ENCODE measurements at places on chromosomes 7 and 10.

DNA sequence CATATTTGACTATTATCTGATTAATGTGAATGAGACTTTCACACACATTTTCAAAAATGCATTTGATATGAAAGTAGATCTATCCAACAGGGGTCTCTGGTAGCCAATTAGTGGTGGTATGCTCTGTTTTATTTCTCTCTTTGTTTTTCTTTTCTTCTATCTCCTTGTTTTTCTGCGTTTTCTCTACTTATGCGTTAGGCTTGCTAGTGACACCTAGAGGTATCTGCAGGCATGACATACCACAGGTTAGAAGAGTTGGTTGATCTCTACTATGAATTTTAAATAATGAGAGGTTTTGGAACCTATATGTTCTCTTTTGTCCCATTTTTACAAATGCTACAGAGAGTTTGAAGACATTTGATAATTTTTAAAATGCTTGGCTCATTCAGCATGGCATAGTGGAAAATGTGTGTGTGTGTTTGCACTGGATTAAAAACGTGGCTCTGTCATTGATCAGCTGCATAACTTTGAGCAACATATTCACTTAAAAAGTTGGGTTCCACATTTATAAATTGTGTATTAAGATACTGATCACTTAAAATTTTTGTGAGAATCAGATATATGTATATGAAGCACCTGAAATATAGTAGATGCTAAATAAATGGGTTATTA, 28.1 kb upstream of the PLXDC2 start:
- peak; percentile 45 for DNase-seq

DNA sequence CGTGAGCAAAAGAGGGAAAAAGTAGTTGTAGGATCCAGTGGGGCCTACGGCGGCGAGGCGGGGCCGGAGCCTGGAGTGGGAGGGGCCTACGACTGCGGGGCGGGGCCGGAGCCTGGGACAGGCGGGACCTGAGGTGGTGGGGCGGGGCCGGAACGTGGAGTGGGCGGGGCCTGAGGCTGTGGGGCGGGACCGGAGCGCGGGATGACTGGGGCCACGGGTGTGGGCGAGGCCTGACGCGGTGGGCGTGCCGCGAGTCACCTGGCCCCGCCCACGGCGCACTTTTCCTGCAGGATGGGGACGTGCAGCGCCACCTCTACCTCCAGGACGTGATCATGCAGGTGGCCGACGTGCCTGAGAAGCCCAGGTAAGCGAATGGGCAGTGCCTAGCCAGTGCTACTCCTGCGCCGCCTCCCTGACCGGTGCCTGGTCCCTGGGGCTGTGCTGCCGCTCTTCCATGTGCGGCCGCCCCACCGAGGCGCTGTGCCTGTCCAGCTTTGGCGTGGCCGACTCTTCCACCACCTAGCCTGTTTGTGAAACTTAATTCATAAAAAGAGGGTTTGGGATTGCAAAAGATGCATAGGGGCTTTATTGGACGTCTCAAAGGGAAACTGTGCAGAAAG, 496 bp downstream of the ZNF511 start:
- DNase-seq, result peak; percentile 88

GRCh38 chr10:12389154-12389734, 39.9 kb downstream of the CAMK1D start:
- DNase-seq, result no peak

- DNase-seq, result no peak
Observed at GRCh38 chr10:78411716-78412115, 378.1 kb downstream of the RPS24 start.

DNA sequence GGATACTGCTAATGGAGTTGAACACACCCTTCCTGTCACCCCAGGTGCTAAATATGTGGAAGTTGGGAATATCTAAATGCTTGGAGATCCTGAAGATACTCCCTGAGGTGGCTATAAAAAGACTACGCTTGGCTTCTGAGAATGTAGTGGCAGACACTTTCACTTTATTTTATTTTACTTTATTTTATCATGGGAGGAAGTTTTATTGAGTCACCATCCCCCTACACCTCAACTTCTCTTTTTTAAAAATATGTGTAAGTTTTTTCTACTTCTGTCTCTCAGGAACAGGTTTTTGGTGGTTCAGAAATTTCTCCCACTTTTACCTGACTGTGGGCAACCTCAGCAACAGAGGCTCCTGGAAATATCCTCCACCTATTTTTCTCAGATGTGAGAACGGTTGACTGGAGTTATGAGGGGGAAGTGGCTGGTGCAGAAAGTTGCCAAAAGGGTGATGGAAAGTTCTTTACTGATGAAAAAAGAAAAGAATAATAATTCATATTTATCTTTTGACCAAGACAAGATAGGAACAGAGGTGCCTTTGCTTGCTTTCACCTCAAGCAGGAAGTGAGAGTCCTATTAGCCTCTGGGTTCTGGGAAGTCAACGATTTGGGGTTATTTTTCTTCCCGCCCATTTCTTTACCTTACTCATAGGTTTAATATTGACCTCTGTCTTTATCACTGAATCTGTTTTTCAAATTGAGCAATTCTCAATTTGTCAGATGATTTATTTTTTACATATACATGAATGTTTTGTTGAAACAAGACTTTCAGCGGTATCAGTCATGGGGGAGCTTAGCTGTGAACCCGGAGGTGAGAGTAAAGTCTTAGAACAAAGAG, 103.6 kb downstream of the AHR start:
- peak; percentile 58 for DNase-seq

GRCh38 chr7:40105879-40106473, 28.4 kb downstream of the MPLKIP start:
- DNase-seq, result peak; percentile 6

DNA sequence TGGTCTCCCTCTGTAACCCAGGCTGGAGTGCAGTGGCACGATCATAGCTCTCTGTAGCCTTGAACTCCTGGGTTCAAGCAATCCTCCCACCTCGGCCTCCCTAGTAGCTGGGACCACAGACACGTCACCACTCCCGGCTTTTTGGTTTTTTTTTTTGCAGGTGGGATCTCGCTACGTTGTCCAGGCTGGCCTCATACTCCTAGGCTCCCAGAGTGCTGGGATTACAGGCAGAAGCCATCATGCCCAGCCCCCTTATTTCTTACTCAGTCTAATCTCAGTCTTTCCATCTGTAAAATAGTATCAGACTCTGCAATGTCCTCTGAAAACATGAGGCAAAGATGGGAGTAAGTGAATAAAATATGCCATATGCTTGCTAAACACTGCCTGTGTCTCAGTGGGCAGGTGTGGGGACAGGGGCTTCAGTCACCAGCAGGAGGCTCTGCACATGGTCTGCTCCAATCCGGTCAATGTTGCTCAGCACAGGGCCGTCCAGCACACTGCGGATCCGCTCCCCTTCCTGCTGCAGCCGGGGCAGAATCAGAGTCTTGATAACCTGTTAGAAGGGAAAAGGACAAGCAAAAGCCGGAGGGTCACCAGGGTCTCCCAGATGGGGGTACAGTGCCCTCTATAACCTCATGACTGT, 8.2 kb downstream of the AP4M1 start:
- no peak for DNase-seq

- no peak for DNase-seq
Observed at GRCh38 chr10:11320809-11321520, 290.5 kb downstream of the USP6NL start.

GRCh38 chr10:18743926-18744325, 84.7 kb downstream of the ARL5B start:
- DNase-seq, result no peak

DNA sequence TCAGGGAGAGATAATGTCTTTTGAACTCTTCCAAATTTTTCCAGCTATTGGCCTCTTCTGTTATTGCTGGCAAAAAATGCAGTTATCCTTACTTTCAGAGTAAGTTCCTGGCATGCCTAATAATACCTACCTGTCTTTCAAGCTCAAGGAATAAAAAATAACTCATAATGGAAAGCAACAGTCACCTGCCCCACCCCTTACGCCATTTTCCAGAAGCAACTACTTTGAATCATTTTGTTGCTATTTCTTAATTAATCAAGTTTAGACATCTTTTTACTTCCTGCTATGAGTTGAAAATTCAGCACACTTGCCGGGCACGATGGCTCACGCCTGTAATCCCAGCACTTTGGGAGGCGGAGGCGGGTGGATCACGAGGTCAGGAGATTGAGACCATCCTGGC, 23.0 kb upstream of the CDK13 start:
- DNase-seq, result no peak

DNA sequence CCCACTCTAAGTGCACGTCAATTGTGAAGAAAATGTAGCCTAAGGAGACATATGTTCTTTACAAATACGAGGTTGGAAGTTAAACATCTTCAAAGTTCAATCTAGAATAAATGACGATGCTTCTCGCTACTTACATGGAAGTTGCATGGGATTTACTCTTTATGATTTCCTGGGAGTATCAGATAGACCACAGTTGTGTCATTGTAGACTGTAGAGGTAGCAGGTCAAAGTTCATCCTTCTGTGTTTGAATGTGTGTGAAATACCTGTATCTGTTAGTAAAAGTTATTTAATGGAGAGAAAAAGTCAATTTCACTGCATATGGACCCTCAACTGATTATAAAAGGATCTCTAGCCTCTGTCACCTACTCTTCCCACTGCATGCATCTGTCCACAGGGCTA, 112.6 kb downstream of the C1GALT1 start:
- DNase-seq, result no peak

- no peak for DNase-seq
Observed at GRCh38 chr7:112147793-112148361, 58.3 kb downstream of the DOCK4 start.

- no peak for DNase-seq
Observed at GRCh38 chr10:130481936-130482335, 345.7 kb downstream of the GLRX3 start.

- no peak for DNase-seq
Observed at GRCh38 chr10:3445648-3446047, 273.1 kb upstream of the PITRM1 start.

DNA sequence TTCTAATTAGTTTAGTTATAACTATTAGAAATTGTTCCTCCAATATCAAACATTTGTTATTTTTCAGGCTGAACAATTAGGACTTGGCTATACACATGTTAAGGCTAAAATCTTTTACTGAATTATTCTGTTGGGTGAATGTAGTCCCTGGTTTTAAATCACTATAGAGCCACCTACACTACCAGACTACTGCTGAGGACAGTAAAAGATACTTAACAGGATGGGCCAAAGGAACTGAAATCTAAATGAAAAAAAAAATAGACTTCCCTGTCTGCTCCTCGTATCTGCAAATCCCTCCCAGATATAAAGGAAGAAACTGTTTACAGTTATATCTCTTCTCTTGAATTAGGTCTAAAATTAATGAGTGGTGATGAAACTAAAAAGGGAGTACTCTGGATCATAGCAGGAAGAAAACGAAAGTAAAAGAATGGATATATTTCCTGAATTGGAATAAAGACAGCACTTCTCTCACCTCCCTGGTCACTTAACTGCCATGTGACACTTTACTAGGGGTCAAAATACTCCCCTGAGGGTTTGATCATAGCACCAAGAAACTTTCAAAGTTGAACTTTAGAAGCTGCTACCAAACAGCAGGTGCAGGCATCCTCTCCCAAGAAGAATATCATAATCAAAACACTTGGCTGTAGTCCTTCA, 12.7 kb downstream of the FBXW4 start:
- no peak for DNase-seq

GRCh38 chr7:158018098-158018762, 569.4 kb downstream of the PTPRN2 start:
- DNase-seq, result no peak

DNA sequence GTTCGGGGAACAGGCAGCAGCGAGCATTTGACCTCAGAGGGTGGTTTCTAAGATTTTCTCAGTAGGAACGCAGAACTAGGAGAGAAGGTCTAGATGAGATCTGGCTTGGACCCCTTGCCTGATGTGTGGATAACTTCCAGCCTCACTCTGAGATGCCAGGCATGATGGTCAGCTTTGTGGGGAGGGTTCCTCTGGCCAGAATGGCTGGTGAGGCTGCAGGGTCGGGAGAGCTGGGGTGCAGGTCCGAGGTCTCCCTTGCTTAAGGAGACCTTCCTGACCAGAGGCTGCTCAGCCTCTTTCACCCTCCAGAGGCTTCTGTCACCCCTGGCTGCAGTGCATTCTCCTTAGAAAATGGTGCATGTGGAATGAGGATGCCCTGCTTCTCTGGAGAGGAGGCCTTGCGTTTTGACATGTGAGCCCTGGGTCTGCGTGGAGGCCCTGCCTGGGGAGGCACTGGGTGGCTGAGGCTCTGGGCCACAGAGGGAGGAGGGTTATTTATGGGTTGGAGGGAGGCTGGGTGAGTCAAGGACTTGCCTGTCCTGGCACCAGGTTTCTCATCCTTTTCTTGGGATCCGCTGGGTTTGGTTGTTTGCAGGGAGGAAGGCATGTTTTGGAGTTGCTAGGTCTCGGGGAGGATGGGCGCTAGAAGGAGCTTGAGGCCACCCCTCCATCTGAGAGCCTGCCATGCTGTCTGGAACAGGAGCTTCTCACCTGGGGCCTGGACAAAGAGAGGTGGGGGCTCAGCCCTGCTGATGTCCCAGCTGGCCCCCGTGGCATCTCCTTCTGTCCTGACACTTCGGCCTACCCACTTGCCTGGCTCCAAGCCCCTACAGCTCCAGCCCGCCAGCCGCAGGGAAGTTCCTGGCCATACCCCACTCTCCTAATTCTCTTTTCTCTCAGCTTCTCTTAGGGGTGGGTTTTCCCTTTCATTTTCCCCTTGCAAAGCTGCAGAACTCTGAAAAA, 3.9 kb downstream of the FAM241B start:
- no peak for DNase-seq

DNA sequence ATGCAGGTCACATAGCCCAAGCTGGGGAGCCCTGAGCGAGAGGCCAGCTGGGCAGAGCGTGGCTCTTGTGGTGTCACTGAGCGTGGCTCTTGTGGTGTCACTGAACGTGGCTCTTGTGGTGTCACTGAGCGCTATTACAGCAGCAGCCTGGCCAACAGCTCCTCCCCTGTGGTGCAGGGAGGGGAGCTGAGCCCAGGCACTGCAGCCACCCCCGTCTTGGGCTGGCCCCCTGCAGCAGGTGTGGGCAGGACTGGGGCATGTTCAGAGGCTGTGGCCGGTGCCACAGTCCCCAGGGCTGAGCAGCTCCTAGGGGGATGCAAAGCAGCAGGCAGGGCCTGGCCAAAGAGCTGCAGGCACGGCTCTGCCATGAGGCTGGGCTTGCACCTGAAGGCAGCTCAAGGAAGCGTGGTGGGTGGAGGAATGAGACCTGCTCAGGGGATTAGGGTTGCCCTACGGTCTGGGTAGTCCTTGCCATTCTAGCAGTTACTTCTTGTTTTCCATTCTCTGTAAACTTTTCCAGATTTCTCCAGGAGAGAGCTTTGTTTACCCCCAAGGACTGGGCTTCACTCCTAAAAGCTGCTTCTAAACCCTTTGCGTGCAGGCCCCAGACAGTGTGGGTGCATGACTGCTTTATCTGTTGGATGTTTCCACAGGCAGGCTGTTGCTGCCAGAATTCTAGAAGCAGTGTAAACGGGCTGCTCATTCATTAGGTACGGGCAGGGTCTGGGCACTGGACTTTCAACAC, 29.2 kb downstream of the ZNF783 start:
- no peak for DNase-seq

Data from CD14-positive monocyte (primary cell).